Astrocyte of the cerebellum (primary cell): ENCODE measurements at places on chromosomes 4 and X.

GRCh38 chr4:55608591-55608990 is 16.5 kb upstream of the PDCL2 start:
- no peak for DNase-seq

DNA sequence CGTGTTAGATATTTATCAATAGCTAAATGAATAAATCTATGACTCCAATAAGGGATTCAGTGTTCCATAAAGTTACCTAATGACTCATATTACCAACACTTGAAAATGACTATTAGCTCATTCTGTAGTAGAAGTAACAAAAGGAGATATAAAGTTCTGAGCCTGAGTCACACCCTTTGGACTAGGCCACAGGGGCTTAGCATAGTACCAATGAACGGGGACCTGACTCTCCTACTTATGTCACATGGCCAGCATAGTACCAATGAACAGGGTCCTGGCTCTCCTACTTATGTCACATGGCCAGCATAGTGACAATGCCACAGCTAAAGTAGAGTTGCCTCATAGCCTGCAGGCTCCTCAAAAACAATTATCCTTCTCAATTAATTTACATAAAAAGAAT is 43.7 kb downstream of the MAGEB16 start:
- no peak for DNase-seq

DNA sequence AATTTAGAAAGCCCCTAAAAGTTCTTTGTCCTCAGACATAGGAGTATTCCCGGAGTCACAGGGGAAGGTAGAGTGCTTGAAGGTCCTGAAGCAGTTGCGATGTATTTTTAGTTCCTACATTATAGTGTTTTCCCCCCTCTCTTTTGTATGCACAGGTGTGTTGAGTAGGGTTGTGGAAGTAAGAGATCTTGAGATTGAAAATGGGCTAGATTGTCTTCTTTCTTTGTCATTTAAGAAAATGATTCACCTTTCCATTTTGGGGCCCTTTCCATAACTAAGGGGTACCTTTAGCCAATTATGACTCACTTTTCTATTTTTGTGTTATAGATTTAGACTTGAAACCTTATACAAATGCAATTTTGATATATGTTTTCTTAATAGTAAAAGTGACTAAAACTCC is 75.8 kb upstream of the AFF2 start:
- DNase-seq: no peak

DNA sequence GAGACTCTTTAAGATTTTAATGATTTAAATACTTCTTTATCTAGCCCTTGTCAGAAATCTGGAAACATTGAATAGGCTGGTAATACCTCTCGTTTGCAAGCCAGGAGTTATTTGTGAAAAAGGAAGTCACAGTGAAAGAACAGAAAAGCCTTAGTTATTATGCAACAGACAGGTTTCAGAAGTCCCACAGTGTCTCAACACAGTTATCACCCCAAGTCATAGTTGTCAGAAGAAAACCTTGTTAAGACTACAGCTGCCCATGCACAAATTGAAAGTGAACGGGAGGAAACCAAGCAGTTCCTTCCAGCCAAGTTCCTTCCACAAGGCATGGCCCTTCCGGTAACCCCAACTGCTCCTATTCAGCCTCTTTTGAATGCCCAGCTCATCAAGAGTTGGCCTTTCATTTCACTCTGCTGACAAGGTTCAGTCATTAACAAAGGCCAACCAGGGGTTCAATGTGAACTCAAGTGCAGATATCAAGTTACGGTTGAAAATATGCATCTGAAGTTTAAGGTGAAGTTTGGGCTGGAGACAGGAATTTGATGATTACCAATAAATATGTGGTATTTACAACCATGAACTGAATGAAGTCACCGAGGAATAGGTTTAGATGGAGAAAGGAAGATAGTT is 15.6 kb downstream of the ALPK1 start:
- DNase-seq: no peak

DNA sequence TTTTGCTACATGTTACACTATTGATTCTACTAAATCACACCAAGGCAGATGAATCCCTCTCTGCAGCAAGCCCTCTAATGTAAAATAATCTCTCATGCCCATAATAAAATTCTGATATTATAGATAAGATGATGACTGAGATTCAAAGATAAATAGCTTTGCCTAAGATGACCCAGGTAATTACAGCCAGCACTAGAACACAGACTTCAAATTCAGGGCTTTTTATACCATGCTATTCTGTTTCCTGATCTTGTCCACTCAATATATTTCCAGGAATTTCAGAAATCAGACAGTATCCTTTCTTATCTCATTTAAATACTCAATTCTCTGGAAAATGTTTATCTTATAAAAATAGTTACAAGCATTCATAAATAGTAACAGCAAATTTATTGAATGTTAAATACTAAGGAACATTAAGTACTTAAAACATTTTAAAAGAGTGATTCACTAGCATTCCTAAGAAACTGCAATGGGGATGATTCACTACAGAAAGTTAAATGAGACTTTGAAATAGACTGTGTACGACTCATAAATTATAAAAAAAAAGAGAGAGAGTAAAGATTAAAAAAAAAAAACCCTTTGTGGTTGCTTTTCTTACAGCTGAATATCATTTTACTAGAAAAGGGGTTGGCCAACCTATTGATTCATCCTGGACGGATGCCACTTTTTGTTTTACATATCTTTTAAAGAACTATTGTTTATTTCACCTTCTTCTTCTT is 45.8 kb upstream of the IL21 start:
- peak; percentile 79 for DNase-seq

- no peak for DNase-seq
Measured at GRCh38 chr4:109301651-109302360, 652 bp downstream of the COL25A1 start.

GRCh38 chrX:2595258-2595657 is 94.5 kb upstream of the DHRSX start:
- DNase-seq: peak; percentile 50

DNA sequence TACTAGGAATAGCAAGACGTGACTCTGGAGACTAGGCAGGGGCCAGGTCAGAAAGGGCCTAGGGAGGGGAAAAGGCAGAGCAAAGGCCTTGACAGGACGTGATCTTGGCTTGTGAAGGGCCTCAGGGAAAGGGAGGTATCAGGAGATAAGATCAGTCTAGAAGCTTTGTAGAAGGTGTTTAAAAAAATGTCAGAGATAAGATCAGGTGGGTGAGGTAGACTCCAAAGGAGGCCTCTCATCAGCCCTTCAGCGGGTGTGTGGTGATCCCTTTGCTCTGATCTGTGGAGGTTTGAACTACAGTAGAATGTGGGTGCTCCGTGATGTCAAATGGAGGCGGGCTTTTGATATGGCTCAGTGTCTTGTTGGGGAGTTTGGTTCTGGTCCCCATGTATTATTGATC is 78.8 kb upstream of the PRPS1 start:
- no peak for DNase-seq

- DNase-seq: no peak
Measured at GRCh38 chr4:118816538-118817177, 19.3 kb downstream of the SEC24D start.

DNA sequence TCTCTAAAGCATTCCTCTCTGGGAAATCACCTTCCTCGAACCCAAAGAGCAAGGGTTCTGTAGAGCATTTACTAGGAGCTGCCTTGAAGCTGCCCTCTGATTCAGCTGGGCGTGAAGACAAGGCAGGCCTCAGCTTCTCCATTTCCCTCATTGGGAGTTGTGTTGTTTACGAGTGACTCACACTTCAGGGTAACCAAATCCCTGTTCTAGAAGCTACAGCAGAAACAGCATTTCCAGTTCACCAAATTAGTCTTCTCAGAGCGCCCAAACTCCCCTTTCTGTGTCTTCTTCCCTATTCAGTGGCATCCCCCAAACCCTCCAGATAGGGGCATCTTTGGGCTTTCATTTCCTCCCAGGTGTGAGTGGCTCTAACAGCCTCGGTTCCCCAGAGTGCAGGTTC is 863 bp upstream of the XPNPEP2 start:
- no peak for DNase-seq

DNA sequence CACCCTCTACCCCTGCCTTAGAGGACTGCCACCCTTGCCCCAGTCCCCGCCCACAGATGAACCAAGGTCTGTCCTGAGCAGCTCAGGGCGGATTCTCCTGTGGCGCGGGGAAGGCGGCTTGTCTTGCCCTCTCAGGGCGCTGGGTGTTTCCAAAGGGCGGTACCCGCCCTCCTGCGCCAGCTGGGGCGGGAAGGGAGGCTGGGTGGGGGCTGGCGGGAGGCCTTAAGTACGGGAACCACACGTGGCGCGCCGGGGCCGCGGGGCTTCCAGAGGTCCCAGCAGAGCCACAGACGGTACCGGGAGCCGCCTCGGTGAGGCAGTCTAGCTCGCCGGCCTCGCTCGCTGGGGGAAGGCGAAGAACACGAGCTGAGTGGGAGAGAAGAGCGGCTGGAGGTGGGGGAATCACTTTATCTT is 361.1 kb downstream of the MID1IP1 start:
- no peak for DNase-seq

DNA sequence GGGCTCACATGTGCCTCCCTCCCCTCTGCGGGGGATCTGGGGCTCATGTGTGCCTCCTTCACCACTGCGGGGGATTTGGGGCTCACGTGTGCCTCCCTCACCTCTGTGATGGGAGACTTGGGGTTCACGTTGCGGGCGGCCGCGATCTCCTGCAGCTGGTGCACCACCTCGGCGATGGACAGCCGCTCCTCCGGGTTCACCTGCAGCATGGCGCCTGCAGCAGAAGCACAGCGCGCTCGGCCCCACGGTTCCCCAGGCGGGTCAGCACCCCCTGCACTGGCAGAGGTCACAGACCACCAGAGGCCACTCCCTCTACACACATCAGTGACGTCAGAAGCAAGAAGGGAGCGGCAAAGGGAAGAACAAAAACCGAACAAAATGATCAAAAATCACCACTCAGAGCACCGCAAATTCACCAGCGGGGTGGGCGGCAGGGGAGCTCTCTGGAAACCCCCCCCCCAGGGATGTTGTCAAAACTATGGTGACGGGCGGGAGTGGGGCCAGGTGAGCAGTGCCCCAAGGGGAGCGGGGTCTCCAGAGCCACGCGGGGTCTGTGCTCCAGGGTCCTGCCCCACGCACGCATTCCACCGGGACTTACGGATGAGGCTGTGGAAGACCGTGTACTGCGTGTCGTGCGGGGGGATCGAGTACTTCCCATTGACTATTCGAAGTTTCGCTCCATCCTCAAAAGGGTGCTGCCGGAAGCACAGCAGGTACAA is 38.7 kb downstream of the GAK start:
- no peak for DNase-seq

DNA sequence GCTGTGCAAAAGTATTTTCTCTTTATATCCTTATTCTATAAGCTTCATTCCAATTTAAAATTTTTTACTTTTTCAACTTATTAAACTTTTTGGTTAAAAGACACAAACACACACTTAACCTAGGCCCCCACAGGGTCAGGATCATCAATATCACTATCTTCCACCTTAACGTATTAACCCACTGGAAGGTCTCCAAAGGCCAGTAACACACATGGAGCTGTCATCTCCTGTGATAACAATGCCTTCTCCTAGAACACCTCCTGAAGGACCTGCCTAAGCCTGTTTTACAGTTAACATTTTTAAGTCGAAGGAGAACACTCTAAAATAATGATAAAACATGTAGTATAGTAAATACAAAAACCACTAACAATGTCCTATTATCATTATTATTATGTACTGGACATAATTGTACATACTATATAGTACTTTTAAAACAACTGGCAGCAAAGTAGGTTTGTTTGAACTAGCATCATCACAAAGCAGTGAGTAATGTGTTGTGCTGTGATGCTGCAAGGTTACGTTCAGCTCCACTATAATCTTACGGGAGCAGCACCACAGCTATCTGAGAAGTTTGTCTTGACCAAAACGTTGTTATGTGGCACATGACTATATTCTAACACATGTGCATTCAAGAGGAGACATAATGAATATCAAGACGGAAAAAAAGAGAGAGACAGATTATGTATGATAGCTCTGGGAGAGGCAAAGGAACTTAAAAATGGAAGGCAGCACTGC is 33.7 kb downstream of the DHX15 start:
- no peak for DNase-seq

DNA sequence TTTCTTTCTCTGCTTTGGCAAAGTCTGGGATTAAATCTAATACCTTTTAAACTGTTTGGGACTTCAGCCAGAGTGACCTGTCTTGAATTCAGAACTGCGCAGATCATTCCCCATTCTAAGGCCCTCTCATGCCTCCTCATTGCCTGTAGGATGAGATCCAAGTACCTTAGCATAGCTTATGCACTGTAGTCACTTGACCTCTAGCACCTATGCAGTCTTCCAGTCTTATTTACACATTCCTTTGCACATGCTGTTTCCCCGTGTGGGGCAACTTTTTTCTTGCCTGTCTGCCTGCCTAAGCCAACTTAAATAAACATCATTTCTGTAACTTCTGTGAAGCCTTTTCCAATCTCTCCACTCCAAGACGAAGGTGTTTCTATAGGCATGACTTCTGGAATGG is 68.4 kb downstream of the AR start:
- no peak for DNase-seq

DNA sequence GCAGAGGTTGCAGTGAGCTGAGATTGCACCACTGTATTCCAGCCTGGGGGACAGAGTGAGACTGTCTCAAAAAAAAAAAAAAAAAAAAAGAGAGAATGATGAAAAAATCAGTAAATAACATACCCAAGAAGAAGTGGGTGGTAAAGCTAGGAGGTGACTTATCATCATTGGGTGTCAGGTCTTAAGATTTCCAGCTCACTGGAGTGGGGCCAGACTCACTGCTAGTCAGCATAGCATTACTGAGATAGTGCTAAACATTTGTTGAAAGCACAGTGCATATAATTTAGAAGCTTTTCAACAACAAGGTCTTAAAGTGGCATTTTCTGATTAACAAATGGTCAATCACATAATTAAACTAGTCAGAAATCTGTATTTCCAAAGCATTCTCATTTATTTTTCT is 221.8 kb upstream of the GYPA start:
- no peak for DNase-seq

- DNase-seq: no peak
Measured at GRCh38 chrX:150719621-150720020, 26.4 kb downstream of the MTMR1 start.

DNA sequence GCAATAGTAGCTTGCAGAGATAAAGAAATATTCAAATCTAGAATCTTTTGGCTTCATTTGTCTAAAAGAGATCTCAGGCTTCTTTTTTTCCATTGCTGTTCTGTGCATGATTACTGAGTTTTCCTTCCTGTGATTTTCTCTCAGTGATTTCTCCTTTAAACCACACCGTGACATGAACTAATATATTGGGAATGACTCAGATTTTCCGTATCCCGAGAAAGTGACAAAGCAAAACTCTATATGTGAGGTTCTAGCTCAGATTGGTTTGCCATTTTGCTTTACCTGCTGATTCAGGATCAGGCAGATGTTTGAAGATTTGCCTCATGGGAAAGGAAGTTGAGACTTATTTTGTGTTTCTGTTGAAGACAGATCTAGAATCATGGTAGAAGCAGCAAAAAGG is 59.4 kb downstream of the MTHFD2L start:
- peak; percentile 26 for DNase-seq

- DNase-seq: no peak
Measured at GRCh38 chrX:12370497-12370986, 232.3 kb downstream of the FRMPD4 start.

- no peak for DNase-seq
Measured at GRCh38 chrX:10199212-10199611, 42.4 kb downstream of the CLCN4 start.
